ENCODE measurements at places on chromosomes 16 and 17.

- no peak for DNase-seq
Measured at GRCh38 chr16:49775018-49775417, 80.9 kb downstream of the ZNF423 start.

DNA sequence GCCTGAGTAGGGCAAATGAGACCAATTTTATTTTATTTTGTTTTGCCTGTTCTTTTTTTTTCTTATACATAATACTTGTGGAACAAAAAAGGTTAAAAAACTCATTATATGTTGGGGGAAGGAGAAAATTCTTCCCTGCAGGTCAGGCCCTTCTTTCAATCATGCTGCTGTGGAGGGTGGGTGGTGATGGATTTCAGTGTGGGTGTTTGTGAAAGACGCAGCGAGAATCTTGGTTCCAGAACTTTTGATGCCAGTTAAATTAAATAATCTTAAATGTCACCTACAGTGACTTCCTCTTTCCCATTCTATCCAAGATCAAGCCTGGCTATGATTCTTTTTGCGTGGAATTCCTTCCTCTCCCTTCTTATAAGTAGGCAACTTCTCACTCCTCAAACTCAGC, 595.8 kb upstream of the EEF2KMT start:
- DNase-seq, result no peak

DNA sequence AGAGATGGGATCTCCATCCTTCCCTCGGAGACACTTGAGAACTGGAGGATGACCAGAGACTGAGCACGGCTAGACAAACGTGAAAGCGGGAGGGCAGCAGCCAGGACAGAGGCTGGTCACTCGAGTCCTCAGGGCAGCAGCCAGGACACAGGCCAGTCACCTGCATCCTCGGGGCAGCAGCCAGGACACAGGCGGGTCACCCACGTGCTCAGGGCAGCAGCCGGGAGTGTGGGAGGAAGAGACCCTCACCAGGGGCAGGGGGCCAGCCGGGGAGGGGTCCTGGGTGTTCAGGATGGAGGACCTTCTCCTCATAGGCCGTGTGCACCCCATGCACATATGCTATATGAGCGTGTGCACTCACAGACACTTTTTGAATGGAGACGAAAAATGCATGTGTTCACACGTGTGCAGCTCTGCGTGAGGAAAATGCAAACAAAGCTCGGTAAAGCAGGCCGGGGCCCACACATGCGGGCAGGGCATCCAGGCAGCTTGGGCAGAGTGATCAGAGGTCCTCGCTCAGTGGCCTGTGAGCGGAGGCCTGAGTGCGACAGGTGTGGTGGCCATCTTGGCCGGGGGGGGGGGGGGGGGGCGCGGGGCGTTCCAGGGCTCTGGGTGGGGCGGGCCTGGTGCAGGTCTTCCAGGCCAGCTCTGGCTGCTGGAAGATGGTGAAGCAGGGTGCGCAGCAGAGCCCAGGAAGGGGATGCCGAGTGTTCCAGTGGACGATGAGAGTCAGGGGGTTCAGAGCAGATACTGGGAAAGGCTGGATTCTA, 26.7 kb downstream of the ZNF469 start:
- DNase-seq, result no peak

- DNase-seq, result no peak
Measured at GRCh38 chr16:4147236-4147635, 31.0 kb upstream of the ADCY9 start.

- DNase-seq, result no peak
Measured at GRCh38 chr17:75131278-75132017, at the start of gene NT5C. Gene NT5C (minus strand): TSS chr17:75131742. CDS start chr17:75131707, 35 bp downstream.

- DNase-seq, result no peak
Measured at GRCh38 chr17:15377200-15377599, 35.8 kb upstream of the TEKT3 start.

DNA sequence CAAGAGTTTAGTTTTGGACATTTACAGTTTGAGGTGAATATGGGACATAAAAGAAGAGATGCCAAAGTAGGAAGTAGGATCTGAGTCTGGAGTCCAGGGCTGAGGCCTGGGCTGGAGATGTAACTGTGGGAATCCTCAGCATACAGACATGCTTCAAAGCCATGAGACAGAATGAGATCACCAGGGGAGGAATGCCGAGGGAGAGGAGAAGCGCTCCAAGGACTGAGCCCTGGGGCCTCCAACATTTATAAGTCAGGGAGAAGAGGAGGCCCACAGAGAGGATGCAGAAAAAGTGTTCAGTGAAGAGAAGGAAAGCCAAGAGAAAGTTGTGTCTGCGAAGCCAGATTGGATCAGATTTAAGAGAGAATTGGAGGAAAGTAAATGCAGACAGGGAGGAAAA, 277.5 kb upstream of the MYOCD start:
- DNase-seq, result peak; percentile 62

GRCh38 chr17:41962768-41963434, 3.7 kb upstream of the CNP start:
- DNase-seq, result peak; percentile 40

DNA sequence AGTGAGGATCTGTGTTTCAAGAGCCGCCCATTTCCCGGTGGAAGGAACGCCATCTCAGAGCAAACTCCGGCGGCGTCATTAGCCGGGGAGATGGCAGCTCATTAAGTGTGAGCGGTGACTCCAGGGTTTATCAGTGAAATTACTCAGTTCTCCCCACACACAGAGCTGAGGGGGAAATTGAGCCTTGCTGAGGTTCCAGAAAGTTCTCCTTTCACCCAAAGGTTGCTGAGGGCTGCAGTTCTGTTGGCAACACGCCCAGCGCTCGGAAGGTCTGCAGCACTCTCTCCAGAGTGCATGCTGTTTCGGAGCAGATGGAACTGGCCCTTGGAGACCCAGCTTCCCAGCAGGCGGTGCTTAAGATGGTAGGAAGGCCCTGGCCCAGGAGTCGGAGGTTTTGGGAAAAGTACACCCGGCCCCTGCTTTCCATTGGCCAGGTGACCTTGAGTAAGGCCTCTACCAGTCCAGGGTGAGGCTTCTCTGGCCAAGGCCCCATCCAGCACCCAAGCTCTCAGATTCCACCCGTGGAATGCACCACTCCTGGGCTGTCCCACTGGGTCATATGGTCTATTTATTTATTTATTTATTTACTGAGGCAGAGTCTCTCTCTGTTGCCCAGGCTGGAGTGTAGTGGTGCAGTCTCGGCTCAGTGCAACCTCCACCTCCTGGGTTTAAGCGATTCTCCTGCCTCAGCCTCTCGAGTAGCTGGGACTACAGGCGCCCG, 167.7 kb upstream of the CIBAR2 start:
- DNase-seq, result no peak

DNA sequence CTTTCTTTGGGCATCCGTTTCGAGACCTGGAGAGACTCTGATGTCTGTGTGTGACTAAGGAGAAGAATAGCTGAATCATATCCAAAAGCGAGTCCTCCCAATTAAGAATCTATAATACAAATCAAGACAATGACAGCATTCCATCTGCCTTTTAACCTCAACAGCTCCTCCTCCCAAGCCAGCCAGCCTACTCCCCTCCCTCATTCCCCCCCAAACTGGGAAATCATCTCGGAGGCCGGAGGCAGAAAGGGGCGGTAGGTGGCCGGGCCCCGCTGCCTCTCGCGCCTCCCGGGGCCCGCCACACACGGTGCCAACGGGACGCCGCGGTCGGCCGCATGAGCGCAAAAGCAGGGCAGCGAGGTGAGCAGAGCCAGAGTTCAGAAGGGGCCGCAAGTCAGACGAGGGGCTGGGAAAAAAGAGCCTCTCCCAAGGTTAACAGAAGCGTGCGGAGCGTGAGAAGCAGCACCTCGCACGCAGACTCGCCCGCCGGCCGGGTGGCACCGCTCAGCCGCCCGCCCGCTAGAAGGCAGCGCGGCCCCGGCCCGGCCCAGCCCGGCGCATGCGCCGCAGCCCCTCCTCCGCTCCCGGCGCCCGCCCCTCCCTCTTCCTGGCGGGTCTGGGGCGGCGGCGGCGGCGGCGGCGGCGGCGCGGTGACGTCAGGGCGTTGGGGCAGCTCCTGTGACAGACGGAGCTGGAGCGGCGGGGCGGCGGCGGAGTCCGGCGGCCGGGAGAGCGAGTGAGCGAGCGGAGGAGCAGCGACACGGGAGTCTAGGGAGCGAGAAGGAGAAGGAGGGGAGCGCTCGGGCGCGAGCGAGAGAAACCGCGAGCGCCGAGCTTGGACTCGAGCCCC, at the start of gene PAFAH1B1:
PAFAH1B1 (plus strand) TSS at position 684 of the 850 bp plus-strand sequence. CDS start 44,635 bp downstream, outside the sequence.
- DNase-seq, result peak; percentile 35

DNA sequence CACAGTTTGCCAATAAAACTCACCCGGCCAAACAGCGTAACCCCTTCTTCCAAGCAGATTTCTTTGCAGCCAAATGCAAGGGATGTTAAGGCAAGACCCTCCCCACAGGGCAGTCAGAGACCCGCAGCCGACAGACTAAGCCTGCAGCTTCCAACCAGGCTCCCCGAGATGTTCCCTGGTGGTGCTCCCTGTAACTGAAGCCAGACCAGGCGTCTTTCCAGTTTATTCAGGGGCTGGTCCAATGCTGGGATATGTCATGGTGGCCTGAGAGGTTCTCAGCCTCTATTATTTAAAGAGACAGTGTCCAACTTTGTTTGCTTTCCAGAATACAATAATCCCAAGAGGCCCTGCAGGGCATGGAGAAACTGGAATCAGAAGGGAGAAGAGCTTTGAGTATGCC, at the start of gene PMP22:
PMP22 (minus strand) TSS at position 196 of the 400 bp plus-strand sequence. CDS start 4,599 bp downstream, outside the sequence.
- no peak for DNase-seq

GRCh38 chr17:37278247-37278894, 97.4 kb upstream of the C17orf78 start:
- DNase-seq, result no peak

GRCh38 chr17:68972119-68972704, 17.0 kb upstream of the ABCA8 start:
- DNase-seq, result no peak

- DNase-seq, result no peak
Measured at GRCh38 chr17:72126575-72127486, 6.0 kb downstream of the SOX9 start.

DNA sequence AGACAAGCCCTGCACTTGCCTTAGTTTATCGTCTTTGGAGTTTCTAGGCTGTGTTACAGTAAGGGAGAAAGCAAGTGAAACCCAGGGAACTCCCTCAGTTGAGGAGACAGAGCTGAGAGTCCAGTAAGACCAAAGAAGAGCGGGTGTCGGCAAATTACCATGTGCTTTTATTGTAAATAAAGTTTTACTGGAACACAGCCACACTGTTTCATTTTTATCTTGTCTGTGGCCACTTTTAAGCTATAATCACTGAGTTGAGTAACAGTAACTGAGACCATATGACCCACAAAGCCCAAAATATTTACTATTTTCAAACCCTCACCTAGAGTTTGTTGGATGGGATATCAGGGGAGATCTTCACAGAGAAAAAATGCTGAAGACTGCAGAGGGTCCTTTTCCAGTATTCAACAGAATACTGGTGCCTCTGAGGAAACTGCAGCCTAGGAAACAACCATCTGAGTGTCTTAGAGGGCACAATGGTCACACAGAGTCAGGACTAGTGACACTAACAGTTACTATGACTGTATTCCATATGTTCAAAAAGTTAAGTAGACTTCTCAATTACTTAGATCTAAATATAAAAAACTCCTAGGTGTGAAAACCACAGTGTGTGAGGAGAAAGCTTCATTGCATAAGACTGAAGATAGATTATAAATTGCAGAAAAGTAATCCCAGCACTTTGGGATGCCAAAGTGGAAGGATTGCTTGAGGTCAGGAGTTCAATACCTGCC, 351.1 kb upstream of the TBX2 start:
- DNase-seq, result no peak

- no peak for DNase-seq
Measured at GRCh38 chr17:45096141-45096540, 35.0 kb downstream of the NMT1 start.

DNA sequence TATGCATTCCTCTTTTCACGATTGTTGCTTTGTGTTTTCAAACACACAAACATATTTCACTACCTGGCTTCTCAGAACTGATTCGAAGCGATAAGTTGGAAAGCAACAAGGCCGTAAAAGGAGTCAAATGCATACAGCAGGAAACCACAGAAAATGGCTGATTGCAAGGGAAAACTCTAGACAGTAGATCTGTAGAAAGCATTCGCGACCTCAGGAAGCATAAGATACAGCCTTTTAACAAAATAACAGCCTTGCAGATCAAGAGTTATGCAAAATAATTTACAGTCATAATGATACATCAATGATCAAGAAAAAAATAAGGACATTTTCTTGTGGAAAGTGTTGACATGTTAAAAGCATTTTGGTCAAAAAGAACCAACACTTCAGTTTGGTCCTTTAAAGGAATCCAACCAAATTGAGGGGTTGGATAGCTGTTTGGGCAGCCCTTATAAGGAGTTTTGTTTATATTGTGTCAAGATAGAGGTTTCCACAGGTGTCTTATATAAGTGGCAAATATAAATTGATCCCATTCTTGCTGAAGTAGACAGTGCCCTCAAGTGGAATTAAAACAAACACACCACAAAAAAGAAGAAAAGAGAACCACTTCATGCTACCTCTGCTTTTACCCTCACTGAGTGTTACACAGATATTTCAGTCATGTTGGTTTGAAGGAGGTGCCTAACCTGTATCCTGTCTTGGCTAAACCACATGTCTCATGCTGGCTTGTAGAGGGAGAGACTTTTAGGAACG, 5.5 kb downstream of the CYLD start:
- DNase-seq, result no peak

DNA sequence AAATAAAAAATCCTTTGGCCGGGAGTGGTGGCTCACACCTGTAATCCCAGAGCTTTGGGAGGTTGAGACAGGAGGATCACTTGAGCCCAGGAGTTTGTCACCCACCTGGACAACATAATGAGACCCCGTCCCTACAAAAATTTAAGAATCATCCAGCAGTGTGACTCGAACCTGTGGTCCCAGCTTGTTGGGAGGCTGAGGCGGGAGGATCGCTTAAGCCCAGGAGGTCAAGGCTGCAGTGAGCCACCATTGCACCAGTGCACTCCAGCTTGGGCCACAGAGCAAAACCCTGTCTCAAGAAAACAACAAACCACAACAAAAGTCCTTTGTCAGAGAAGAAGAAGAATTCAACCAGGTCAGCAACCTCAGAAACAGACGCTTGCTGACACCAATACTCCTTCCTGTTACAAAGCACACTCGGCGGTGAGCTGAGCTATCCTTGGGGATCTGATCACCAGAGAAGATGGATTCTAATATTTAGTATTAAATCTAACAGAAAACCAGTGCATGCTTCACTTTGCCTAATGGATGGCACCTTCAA, 12.9 kb upstream of the PVALEF start:
- no peak for DNase-seq

GRCh38 chr17:1003972-1004768, 7.2 kb downstream of the TIMM22 start:
- DNase-seq, result no peak

- DNase-seq, result no peak
Measured at GRCh38 chr17:45451131-45451530, 18.5 kb upstream of the ARHGAP27 start.

- no peak for DNase-seq
Measured at GRCh38 chr16:48247311-48247710, at the start of gene ABCC11. Gene ABCC11 (minus strand): TSS chr16:48247539. CDS start chr16:48231921, 15,618 bp downstream.

DNA sequence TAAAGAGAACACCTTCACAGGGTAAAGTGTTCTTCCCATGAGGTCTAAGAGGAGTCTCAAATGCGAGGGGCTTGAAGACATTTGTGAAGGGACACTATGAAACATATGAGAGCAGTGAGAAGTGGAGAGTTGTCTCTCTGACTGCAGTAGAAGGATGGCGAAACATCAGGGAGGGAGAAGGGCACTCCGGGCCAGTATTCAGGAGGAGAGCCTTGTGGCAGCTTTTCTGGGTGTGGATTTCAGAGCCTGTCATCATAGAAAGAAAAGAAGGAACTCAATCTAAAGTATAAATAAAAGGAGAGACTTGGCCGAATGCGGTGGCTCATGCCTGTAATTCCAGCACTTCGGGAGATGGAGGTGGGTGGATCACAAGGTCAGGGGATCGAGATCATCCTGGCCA, 117.2 kb downstream of the RBFOX1 start:
- DNase-seq, result no peak

- DNase-seq, result no peak
Measured at GRCh38 chr17:17613708-17614114, 22.2 kb upstream of the PEMT start.

- DNase-seq, result no peak
Measured at GRCh38 chr17:58324409-58325288, 3.9 kb downstream of the TSPOAP1 start.

All from skeletal muscle cell (primary cell).